ENCODE measurements at places on chromosomes 4 and X.

DNA sequence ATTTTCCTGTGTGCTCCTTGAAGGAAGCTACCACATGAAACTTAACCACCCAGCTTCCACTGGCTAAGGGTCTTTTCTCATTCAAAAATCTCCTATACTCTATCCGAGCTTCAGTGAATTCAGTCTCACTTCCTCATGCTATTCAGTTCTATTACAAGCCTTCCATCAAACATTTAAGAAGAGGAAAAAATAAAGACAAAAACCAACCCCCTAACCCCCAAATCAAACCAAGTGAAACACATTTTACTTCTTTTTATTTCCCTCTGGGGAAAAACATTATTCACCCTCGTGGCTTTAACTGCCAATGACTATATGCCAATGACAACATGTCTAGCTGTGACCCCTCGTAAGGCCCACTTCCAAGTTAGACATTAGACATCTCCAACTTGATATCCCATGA is 16.2 kb upstream of the WDR19 start:
- no peak for DNase-seq

- DNase-seq, result no peak
Measured at GRCh38 chr4:1115528-1116293, 2.3 kb upstream of the RNF212 start.

DNA sequence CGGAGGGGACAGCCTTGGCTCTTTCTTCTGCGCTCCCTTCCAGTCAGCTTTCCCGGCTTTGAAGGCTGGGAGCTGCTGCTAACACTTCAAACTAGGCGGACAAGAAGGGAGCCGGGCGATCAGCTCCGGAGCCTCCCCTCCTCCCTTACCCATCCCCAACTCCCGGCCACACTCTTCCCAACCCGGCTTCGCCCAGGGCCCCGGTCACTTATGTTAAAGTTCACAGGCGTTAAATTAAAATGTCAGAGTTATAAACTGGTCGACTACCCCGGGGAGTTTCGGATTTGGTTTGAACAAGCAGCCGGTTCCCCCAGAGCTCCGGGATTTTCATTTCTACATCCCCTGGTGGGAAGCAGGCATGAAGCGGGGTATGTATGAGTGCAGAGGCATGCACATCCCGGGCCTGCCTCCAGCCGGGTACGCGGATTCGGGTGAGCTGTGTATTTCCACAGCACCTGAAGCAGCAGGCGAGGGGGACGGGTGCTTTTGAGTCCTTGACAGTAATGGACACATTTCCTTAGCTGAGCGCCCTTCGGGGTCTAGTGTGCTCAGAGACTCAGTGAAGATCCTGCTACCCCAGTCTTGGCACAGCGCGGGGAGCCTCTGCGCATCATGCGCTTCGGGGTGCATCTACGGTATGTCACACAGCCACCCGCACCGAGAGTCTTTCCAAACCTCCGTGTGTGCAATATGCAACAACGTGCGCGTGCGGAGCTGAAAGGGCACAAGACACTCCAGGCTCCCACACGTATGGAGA is 880 bp downstream of the UNC5C start:
- peak; percentile 71 for DNase-seq

DNA sequence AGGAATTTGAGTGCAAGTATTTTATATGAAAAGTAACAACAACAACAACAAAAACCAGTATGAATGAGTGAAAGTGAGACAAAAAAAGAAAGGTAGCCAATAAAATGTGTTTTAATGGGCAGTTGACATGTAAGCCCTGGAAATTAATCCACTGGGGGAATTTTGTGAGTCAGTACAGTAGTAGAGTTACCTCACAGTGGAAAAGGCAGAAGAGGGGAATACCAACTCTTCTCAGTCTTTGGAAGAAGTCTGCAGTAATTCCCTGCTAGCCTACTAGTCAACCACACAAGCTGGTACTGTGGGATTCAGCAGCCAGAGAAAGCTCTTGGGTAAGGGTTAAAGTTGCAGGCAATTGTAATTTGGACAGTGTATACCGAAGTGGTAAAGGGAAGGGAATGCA is 76.3 kb upstream of the IL15 start:
- DNase-seq, result no peak

DNA sequence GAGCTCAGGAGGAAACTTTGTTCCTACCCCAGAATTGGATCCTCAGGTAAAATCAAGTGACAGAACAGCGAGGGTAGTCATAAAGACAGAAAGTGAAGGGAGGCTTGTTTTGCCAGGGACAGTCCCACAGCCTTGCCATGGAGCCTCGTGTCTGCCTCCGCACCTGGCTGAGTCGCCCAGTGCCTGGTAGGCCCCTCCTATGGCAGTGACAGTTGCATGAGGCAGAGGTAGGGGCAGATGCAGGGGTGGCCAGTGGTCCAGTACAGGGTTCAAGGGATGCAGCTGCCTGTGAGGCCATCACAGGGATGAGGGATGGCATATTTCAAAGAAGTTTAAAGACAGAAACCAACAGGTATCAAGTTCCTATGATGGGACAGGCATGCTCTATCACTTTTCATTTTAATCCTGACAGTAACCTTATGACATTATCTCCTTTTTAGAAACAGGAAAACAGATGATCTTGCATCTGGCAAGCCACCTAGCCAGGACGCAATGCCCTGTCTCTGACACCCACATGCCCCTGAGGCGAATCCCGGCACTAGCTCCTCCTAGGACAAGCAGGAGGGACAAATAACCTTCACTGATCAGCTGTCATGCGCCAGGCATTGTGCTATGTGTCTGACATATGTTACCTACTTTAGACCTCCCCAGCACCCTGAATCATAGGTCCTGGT is 127.4 kb upstream of the ENPP6 start:
- no peak for DNase-seq

- DNase-seq, result no peak
Measured at GRCh38 chrX:16855363-16856075, 14.6 kb downstream of the RBBP7 start.

DNA sequence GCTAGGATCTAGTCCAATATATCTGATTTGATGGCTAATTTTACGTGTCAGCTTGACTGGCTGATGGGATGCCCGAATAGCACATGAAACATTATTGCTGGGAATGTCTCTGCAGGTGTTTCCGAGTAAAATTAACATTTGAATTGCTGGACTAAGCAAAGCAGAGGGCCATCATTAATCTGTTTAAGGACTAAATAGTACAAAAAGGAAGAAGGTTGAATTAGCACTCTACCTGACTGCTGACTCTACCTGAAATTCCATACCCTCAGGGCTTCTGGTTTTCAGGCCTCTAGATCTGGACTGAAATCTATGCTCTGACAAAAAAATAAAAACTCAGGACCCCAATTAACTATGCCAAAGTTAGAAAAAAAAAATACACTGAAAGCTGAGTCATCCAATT is 1021.9 kb downstream of the FAM133A start:
- no peak for DNase-seq

- no peak for DNase-seq
Measured at GRCh38 chr4:112099701-112100297, 45.5 kb upstream of the FAM241A start.

DNA sequence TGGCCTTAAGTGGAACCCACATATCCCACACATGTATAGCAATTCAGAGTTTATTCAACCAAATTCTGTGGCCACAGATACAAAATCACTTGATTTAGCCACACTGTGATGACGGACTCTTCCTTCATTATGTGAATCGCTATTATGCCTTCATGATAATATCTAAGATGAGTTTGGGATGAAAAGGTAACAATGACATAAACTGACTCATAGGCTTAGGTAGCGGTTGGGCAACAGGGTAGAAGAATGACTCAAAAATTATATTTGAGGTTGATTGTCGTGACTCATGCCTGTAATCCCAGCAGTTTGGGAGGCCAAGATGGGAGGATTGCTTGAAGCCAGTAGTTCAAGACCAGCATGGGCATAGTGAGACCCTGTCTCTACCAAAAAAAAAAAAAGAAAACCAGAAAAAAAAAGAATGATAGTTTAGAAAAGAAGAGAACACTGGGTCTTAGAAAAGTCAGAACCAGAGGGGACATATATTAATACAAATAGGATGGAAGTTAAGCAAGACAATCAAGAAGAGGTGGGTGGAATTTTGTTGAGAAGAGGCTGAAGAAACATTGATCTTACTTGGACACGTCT is 70.4 kb upstream of the USP9X start:
- no peak for DNase-seq

DNA sequence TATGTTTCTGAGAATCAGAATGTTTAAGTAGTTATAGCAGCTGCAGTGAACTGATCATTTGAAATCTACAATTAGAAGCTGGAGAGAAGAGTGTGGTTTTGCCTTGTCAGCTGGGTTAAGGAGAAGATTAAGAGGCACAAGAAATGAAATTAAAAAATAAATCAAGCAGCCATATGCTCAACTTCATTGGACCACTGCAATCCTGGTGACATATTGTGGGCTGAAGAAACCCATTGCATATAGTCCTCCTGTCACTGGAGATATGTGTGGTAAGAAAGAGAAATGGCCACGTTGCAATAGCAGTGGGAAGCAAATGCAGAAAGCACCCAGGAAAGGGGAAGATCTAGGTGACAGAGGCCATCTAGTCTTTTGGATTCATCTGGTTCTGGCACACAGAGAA is 63.0 kb downstream of the INTS12 start:
- DNase-seq, result no peak

- DNase-seq, result no peak
Measured at GRCh38 chr4:845233-845835, 19.4 kb upstream of the CPLX1 start.

DNA sequence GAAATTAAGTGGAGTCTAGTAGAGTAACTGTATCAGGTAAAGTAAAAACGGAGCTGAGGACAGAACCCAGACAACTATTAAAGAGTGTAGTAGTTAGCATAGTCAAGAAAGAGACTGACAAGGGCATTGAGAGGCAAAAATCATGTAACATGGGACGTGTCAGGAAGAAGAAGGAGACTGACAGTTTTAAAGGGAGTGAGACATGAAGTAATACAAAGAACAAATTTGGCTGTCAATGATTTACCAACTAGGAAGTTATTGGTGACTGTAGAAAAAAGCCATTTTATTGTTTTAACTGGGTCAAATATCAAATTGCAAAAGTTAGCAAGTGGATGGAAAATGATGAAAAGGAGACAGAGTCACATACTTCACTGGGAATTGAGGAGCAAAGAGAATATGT is 422.3 kb downstream of the MAPK10 start:
- no peak for DNase-seq

GRCh38 chrX:77493677-77494553 is 46.7 kb downstream of the FGF16 start:
- no peak for DNase-seq

DNA sequence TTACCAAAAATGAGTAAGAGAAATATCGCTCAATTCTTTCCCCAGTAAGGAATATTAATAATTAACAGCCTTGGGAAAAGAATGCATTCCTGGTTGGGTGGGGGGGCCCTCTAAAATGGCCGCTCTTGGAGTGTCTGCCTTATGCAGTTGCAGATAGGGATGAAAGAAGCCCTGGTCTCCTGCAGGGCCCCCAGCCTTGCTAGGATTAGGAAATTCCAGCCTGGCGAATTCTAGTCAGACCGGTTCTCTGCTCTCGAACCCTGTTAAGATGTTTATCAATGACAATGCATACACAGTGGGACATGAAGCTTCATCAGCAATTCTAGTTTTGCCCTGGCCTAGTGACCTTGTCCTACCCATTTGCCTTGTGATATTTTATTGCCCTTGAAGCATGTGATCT is 1047.7 kb upstream of the GRID2 start:
- no peak for DNase-seq

GRCh38 chr4:84531689-84532088 is 32.6 kb upstream of the NKX6-1 start:
- DNase-seq, result no peak

GRCh38 chrX:141701072-141701471 is 2.5 kb upstream of the SPANXD start:
- DNase-seq, result no peak

DNA sequence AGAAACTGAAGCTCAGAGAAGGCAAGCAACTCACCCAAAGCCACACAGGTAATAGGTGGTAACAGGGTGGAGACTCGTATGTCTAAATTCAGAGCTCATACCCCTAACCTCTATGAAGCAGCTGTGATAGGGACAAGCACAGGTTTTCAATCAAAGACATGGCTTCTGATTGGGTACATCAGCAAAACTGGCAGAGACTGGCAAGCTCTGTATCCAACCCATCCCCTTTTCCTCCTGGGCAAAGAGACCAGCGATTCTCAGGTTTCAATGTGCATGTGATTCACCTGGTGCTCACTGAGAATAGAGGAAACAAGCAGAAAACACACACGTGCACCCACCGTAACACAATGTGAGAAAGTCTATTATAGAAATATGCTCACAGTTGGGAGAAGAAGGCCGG is 153.0 kb downstream of the SMIM20 start:
- no peak for DNase-seq

DNA sequence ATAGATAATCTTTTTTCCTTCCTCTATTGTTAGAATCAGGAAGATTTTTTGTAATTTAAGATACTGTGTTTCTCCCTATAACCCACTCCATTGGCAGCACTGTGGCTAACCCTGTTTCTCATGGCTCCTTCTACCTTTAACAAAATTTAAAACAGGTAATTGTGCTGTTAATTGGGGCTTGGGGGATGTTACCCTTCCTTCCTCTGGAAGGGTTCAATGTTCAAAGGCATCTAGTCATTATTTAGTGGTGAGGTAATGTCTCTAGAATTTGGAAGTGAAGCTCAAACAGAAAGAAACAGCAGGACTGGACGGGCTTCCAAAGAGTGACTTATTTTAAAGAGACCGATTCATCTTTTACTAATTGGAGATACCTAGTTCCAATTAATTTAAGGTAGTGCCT is 166.4 kb downstream of the TRIML1 start:
- DNase-seq, result no peak

- no peak for DNase-seq
Measured at GRCh38 chr4:26218677-26219605, 101.9 kb upstream of the RBPJ start.

- DNase-seq, result no peak
Measured at GRCh38 chr4:173937631-173938270, 345.7 kb downstream of the FBXO8 start.

DNA sequence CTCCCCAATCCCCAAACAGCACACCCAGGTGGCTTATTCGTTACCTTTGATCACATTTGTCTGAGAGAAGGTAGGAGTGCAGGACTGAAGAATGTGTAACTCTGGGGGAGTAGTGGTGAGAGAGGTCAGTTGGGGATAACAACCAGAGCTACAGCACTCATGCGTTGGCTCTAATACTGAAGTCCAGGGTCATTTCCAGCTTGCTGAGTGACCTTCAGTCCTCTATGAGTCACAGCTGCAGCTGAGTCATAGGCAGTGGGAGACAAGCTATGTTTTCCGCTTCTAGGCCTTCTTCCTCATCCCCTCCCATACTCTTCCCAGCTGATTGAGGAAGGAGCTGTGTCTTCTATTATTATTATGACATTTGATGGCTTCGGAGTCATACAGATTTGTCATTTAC is 31.6 kb upstream of the CT47C1 start:
- DNase-seq, result peak; percentile 66

- no peak for DNase-seq
Measured at GRCh38 chrX:105653891-105654290, 168.4 kb upstream of the NRK start.

GRCh38 chr4:159410076-159410777 is 307.3 kb downstream of the RAPGEF2 start:
- no peak for DNase-seq

GRCh38 chrX:130155564-130155963 is 10.1 kb downstream of the AIFM1 start:
- DNase-seq, result no peak

All from testis (tissue), 5 donors.